ENCODE measurements at places on chromosomes 12 and 14.

DNA sequence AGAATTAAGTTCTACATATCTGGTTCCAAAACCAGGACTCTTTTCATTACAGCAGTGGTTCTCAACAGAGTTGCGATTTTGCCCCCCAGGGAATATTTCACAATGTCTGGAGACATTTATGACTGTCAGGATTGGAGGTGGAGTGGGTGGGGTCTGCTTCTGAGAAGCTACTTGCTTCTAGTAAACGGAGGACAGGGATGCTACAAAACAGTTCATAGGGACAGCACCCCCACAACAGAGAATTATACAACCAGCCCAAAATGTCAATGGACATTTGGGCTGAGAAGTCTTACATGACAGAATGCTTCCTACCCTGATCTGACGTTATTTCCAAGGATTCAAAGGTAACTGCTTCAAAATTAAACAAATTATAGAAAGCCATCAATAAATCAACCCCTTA, 739 bp upstream of the SPATA7 start:
- no peak for DNase-seq

GRCh38 chr12:116562090-116562489, 2.9 kb downstream of the MAP1LC3B2 start:
- no peak for DNase-seq

- DNase-seq: no peak
Observed at GRCh38 chr12:100864366-100864765, 69.8 kb downstream of the ANO4 start.

DNA sequence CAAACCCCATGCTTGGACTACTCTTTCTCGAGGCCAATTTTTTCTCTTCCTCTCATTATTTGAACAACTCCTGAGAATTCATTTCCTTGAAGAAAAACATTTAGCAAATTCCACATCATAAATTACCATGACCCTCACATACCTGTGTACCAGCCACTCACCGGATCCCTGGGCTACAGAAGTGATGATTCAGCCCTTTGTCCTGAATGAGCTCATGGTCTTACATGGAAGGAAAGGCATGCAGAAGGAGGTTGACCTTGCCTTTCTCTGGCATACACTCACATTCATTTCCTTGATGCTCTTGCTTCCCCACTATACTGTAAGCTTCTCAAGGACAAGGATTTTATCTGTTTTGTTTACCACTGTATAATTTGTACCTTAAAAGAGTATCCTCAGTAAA, 191.5 kb downstream of the SLC5A8 start:
- DNase-seq: no peak

DNA sequence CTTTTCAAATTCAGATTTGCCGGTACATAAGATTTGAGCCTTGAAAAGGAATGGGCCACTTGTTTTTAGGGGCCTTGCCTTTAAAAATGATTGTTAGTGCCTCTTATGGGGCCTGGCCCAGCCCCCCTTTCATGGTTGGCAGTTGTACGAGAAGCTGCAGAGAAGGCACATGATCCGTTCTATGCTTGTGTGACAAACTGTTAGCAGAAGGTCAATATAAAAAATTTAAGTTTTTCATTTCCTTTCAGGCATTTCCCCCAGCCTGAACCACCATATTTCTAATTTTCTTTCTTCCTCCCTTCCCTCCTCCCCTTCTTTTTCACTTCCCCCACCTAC, 119.1 kb downstream of the PLXNC1 start:
- DNase-seq: no peak

GRCh38 chr14:20667957-20668356, 16.4 kb upstream of the RNASE4 start:
- no peak for DNase-seq
